ENCODE measurements at places on chromosomes 5 and 9.

GRCh38 chr9:103942200-103942599 is 151.9 kb upstream of the SMC2 start:
- DNase-seq: no peak

DNA sequence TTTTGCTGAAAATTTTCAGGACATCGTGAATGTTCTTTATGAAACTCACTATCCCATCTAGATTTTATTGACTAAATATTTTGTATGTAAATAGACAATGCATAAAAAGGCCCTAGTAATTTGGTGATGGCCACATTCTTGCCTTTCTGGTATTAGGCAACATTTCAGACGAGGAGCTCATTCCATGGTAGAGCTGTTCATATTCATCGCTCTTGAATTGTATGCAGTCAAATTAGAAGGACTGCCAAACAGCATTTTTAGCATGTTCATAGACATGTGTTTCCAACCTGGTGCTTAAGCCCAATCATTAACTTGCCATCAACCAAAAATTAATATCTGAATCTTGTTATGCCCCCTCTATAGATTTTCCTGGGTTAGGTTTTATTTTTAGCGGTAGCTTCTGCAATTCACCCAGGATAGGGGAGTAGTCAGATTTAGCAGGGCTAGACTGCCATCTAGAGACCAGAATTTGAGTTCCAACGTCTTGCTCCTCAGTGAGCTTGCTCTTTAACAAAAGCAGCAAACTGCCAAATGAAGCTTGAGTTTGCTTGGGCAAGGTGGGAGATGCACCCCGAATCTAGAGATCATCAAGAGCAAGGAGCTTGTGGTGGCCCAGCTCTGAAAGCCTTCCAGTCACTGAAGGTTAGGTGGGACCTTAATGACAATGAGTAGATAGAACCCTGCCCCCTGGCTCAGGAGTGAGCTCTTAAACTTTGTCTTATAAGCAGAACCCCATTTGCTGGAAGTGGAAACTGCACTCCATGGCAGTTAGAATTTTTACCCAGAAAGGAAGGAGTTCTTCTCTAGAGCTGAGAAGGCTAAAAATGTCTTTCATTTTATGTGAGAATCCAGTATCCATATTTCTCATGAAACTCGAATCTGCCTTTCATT is 456.2 kb downstream of the RASEF start:
- DNase-seq: no peak

GRCh38 chr5:15715967-15716366 is 216.0 kb downstream of the FBXL7 start:
- DNase-seq: no peak

- DNase-seq: no peak
Observed at GRCh38 chr5:1649554-1649953, 125.8 kb upstream of the LPCAT1 start.

DNA sequence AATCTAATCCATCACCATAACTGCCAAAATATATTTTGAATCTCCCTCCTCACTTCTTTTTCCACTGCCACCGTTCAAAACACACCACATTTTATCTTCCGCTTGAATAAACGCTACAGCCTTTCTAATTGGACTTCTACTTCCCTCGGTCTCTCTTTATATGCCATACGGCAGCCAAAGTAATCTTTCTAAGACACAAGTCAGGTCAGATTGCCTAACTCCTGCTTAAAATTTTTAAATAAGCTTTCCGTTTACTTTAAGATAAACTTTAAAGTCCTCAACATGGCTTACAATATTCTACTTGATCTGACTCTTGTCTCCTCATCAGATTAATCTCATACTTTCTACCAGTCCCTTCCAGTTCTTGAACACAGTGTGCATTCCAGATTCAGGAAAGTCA is 9.7 kb downstream of the AFF4 start:
- no peak for DNase-seq

DNA sequence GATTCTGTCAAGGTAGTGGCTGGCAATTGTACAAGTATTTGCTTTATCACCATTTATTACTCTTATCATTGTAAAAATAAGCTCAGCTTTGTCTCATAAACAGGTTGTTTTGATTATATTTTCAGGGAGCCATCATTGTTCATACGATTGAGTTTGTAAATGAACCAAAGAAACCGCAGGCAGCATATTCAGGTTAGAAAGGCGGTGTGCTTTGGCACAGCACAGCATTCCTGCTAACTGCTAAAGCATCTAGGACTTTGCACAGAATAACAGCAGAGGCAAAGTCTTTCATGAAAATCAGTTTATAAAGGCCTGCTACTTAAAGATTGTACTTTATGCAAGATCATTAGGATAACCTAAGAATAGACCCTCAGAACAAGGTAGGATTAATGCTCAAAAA is 281.5 kb upstream of the SLC24A2 start:
- DNase-seq: no peak

GRCh38 chr5:137660349-137660817 is 75.5 kb downstream of the KLHL3 start:
- peak; percentile 53 for DNase-seq

DNA sequence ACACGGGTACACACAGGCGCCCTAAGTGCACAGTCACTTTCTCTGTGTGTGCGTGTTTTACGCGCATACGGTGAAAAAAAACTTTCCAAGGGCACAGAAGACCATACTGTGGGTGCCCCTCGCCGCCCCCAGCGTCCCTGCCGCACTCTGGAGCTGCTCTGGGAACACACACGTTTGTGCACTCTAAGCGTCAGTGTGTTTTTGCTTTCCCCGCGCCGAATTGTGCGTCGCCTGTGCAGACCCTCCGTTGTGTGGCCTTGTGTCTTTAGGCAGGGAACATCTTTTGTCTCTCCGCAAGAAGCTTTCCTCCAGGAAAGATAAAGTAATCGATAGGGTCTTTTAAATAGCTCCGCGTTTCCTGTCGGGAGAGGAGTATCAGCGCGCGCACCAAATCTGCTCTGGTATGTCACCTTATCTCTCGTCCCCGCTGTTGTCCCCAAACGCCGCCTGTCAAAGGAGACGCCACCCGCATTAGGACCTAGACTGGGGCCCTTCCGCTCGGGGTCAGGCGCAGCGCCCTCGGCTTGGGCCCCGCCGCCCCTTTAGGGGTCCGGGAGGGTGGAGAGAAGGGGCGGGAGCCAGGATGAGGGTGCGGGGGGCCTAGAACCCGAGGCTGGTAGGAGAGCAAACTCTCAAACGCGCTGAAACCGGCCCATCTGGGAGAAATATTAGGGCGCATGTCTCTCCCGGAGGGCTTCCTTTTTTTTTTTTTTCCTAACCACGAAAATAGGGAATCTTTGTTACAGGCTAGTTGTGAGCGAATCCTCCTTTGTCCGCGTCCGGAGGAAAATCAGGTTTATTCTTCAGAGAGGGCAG is 10.5 kb upstream of the NKX2-5 start:
- DNase-seq: no peak

GRCh38 chr9:86697213-86697612 is 250.1 kb downstream of the GAS1 start:
- no peak for DNase-seq

GRCh38 chr5:159240301-159240870 is 22.7 kb upstream of the UBLCP1 start:
- peak; percentile 3 for DNase-seq

DNA sequence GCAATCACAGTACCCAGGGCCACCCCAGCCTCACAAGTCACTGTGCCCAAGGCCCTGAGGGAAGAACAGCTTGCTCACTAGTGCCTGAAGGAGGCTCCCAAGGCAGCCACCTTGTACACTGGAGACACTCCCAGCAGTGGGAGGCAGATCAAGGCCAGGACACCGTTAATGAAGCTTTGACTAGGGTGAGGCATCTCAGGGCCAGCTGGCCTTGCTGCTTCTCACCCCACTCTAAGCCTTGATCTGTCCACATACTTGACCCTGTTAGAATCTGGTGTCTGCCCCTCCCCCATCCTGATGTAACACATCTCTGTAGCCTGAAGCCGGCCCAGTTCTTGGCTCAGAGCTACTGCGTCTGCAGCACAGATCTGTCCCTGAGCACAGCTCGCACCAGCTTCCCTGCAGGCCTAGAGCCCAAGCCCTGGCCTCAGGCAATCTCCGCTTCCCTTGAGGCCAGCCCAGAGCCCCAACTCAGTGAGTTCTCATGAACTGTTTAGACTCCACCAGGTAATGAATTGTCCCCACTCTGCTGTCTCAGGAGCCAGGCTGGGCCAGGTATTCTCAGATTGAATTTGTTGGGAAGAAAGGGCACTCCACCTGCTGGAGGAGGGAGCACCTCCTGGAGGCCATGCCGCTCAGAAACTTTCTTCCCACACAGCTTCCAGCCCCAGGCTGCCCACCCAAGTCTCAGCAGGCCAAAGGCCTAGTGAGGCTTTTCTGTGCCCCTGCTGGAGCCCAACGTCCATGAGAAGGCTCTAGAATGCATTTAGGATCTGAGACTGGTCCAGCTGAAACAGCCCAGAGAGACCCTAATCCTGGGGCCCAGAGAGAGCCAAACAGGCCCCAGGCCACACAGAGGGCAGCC is 13.4 kb upstream of the JADE2 start:
- DNase-seq: no peak

DNA sequence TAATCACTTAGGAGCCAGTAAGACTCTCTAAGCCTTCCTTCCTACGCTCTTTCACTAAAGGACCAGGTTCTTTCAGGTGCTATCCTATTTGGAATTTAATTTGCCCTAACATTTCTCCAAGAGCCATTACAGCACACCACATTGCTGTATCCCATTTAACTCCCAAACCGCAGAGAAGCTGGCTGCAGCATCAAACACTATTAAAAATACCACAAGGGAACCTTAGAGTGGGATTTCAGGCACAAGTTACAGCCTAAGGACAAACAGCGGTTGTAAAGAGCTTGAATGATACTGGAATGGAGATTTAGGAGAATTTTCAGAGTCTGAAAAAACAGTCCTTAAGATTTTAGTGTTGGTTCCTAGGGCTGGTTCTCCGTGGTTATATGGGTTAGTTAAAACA is 566.4 kb downstream of the RAB3C start:
- DNase-seq: no peak

DNA sequence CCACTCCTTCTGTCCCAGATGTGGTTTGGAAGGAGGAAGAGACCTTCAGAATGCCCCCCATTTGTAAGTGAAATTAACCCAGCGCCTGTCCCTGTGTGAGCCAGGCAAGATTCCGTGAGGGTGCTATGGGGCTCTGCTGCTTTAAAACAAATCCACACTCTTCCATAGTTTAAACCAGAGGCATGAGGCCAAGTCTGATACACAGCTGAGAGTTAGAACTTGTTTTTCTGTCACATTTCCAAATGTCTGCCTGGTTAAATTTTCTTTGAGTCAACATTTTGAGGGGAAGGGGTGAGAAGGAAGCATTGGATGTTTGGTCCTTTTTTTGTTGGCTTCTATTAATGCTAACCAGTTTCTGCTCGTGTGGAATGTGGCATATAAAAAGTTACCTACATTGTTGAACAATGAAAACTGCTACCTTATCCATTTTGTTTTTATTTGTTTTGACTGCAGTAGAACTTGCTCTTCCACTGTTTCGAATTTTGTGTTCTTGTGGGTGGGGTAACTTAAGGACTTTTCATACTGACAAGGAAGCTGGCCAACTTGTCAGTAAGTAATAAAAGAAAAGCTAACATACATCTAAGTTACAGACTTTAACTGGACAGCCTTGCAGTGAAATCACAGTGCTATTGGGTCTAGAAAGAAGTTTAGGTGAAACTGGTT is 12.9 kb downstream of the RGMB start:
- DNase-seq: no peak

DNA sequence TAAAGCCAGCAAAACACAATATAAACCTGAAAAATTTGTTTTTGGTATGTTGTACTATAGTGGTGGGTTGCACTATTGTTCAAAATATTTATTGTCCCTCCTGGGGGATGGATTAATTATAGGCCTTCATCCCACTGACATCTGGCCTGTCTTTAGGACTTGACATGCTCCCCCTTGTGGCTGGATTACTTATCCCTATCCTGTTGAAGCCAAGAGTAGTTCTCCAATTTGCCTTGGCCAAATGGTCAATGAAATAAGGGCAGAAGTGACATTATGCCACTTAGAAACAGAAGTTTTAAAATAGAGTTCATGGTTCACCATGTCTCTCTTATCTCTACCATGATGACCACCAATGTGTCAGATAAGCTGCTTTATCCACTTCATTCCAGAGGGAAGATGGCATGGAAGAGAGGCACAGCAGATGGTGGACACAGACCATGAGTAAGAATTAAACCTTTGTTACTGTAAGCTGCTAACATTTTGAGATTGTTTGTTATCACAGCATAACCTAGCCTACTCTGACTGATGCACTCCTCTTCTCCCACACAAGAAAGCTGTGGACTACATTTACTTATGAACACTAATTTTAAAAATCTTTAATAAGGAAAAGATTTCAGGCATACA is 29.2 kb upstream of the ARHGEF28 start:
- DNase-seq: no peak

- no peak for DNase-seq
Observed at GRCh38 chr9:133634081-133634691, 2.0 kb upstream of the DBH start.

DNA sequence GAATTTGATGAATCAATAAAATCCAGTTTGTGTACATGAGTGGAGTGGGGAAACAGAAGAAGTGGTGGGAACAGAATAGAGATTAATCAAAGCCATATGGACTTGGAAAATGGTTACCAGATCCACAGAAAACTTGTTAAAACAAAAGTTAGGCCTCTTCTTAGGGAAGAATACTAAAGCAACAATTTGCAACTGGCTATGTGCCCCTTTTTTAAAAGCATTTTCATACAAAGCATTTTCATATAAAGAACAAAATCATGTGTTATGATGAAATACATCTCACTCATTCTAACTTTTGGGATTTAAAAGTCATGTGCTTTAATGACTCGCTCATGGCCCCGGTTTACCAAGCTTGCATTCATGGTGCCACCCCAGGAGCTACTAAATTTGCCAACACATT is 276.9 kb downstream of the EFNA5 start:
- no peak for DNase-seq

DNA sequence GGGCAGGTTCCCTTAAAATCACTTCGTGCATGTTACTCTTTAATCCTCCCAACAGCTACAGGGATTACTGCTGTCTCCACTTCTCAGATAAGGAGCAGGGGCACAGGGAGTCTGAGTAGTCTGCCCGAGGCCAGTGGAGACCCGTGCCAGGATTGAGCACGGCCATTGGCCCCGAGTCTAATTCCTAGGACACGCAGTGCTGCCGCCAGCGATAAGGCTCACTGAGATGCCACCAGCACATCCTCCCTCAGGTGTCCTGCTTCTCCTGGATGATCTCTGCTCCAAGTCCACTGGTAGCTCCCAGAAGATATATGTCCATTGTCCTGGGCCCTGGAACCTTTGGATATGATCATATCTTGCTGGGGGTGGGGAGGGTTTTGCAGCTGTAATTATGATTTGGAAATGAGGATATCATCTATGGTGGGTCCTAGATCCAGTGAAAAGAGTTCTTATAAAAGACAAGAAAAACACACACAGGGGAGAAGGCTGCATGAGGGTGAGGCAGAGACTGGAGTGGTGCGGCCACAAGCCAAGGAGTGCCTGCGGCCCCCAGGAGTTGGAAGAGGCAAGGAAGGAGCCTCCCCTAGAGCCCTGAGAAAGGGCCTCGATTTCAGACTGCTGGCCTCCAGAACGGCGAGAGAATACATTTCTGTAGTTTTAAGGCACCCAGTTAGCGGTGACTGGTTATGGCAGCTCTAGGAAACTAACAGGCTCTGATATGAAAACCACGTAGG is 19.4 kb upstream of the MED10 start:
- DNase-seq: no peak

All from stimulated activated CD4-positive, alpha-beta T cell treated with anti-CD3 and anti-CD28 coated beads, Interleukin-12 subunit alpha, Interleukin-12 subunit beta, amount 100 ng/mL, for 48 hours (primary cell).